Progenitor cell of endocrine pancreas (in vitro differentiated cells): ENCODE measurements at places on chromosomes 16 and 17.

DNA sequence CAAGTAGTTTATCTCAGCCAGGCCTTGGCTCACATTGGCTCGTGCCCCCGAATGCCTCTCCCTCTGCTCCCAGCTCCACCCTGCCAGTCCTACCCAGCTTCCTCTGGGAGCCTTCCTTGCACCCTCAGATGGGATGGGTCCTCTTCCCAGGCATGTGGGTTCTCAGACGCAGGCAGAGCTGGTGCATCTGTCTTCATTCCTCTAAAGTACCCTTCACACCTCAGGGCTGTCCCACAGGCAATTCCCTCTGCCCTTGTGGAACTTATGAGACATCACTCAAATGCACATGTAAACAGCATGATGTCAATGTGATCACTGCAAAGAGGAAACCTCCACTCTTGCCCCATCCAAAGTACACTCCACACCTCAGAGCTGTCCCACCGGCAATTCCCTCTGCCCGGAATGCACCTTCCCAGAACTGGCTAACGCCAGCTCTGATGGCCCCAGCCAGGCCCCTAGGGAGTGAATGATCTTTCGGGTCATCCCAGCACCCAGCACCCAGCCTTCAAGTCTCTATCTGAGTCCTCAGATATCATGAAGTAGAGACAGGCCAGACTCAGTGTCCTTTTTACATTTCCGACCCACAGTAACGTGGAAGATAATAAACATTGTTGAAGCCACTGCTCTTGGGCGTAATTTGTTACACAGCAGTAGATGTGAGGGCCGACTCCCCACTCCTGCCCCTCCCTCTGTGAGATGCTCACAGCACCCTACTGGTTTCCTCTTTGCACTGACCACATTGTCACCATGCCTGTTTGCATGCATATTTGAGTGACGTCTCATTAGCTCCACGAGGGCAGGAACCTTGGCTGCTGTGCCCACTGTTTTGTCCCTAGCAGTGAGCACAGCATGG lies 85.4 kb downstream of the N4BP1 start:
- DNase-seq = no peak

DNA sequence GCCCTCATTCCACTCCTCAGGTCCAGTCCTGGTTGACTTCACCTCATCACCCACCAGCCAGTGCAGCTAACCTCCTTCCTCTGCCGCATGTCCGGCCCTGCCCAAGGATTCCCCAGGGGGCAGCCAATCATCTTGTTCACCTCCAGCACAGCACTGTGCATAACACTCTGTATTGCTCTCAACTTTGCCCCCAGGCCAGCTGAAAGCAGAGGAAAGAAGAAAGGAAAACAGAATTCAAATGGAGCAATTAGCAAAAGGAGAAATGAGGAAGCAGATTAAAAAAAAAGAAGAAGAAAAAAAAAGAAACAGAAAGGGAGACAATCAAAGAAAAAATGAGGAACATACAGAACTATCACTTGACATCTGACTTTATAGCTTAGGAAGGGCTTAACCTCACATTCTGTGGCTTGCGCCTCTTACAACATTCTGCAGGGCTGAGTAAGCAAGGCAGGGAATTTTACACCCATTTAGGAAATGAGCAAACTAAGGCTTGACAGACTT lies 26.1 kb downstream of the GAS7 start:
- no peak for DNase-seq

GRCh38 chr17:72187556-72187955 lies 66.7 kb downstream of the SOX9 start:
- DNase-seq = no peak

GRCh38 chr16:49115956-49116355 lies 165.7 kb downstream of the CBLN1 start:
- DNase-seq = no peak

DNA sequence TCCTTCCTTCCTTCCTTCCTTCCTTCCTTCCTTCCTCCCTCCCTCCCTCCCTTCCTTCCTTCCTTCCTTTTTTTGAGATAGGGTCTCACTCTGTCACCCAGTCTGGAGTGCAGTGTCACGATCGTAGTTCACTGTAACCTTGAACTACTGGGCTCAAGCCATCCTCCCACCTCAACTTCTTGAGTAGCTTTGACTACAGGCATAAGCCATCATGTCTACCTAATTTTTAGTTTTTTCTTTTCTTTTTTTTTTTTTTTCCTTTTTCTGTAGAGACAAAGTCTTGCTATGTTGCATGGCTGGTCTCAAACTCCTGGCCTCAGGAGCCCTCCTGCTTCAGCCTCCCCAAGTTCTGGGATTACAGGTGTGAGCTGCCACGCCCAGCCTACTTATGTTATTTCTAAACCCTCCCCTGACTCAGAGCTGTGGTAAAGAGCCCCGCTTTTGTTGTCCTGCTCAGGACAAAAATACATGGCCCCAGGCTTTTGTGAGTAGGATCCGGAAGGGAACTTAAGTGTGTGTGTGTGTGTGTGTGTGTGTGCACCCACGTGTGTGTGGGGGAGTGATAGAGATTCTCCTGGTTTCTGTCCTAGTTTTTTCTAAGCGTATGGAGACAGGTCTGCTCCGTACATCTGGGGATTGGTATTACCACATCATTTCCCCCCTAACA lies 67.1 kb downstream of the PRKCB start:
- DNase-seq = no peak

- peak; percentile 65 for DNase-seq
Observed at GRCh38 chr17:44219616-44220212, at the start of gene UBTF. Gene UBTF (minus strand): TSS chr17:44219675. CDS start chr17:44218229, 1,446 bp downstream.

DNA sequence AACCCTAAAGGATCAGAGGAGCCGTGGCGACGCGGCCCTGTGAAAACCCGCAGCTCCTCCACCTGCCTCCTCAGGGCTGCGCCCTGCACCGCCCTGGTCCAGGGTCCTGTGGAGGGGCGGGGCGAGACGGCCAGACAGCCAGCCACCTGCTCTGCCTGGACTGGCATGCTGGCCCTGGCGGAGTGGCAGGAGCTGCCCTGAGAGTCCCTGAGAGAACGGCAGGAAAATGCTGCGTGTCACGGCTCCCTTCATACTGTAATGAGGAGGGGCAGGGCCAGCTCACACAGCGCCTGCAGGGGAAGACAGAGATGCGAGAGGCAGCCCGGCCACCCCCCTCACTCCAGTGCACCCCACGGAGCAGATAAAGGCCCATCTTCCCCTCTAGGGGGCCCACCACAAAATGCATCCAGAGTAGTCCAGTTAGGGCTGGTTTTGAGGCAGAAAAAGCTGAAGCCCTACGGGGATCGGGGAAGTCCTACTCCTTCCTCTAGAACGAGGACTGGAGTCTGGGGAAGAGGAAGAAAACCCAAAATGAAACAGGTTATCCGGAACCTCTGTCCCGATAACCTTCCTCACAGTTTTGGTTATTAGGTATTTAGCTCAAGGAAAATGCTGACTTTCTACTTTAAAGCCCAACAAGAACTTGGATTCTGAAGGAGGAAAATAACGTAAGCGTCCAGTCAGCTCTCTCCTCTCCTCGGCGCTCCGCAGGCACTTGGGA lies 97.6 kb upstream of the DNAH17 start:
- no peak for DNase-seq

GRCh38 chr16:50282010-50282538 lies 15.7 kb downstream of the ADCY7 start:
- no peak for DNase-seq

DNA sequence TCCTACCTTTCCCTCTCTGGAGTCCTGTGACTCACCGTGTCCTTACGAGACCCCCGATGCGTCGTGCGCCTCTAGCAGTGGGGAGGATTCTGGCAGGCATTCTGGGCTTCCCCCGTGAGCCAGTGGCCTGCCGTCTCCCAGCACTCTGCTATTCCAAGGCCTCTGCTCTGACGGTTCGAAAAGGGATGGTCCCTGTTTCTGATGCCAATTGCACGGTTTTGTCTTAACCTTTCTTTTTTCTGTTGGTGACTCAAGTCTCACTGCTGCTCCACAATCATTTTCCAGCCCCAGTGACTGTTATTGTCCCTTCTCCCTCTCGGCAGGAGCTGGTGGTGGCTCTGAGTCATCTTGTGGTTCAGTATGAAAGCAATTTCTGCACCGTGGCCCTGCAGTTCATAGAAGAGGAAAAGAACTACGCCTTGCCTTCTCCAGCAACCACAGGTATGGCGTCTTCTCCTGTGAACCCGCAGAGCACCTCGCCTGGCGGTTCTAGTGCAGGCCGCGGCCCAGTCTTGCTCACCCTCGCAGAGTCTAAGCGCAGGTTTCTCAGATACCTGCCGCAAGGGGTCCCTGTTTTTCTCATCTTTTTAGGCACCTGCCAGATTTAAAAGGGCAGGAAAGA lies 100.1 kb upstream of the CHMP6 start:
- no peak for DNase-seq

- DNase-seq = peak; percentile 35
Observed at GRCh38 chr16:85556456-85557082, 56.6 kb upstream of the GSE1 start.

DNA sequence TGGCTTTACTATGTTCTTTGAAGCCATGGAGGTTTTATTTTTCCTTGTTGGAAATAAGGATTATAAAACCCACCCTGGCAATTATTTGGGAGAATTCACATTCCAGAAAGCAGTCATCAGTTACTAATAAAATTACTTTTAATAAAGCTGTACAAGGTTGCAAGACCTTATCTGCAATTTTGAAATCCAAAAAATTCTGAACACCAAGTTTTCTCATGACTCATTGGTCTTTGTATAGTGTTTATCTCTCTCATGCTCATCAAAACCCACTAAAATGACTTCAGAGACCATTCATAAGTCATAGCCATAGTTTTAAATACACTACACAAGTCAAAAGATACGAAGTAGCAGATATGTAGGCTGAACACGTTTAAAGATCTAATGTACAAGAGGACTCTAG lies 6.0 kb upstream of the KRT38 start:
- DNase-seq = no peak
